ENCODE measurements at places on chromosomes 5 and 9.

- no peak for DNase-seq
Measured at GRCh38 chr5:174176511-174176910, 131.0 kb downstream of the NSG2 start.

DNA sequence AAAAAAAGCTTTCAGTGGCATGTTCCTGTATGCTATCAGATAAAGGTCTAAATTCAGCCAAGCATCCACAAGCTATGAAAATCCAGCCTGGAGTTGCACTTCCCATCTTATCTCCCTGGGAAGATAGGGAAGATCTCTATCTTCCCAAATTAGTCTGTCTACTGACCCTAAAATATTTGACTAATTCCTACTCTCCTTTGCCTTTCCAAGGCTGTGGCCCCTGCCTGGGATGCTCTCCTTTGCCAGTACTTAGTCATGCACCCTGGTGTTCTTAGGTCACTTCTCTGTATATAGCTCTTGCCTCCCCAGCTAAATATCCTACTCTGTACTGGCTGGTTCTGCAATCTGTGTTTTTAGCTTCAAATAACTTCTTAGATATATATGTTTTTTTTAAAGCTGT, 44.0 kb upstream of the PLPP1 start:
- DNase-seq: no peak

DNA sequence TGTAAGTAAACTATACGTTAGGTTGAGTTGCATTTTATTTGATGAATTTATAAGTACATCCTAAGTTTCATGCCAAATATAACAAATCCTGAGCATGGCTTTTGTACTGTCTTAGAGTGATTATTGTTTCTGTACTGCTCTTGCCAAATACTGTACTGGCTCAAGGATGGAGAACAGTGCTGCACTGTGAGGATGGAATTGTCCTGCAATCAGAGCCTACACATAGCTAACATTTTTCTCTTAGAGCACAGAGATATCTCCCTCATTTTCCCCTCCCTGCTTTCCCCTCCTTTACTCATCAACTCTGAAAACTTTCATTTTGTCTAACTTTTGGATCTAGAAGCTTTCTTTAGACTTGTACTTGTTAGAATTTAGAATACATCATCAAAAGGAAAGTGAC, 28.3 kb downstream of the LRRC70 start:
- DNase-seq: no peak

- no peak for DNase-seq
Measured at GRCh38 chr5:80234116-80234948, 21.5 kb downstream of the SERINC5 start.

GRCh38 chr9:111815285-111816070, 20.7 kb upstream of the SHOC1 start:
- no peak for DNase-seq

DNA sequence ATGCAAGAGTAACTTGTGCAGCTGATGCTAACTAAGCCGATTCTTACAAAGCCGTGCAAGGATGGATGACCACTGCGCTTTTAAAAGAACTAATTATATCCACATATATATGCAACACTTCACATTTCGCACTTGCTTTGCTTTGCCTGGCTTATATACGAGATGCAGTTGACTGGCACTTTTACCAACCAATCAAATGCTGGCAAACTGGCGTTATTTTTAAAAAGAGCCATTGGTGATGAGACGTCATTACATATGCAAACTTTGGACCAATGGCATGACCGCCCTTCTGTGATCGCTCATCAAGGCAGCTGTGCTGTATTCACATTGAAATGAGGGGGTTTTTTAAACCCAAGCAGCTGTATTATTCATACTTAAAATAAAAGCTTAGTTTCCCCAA, 1147.7 kb upstream of the WWC1 start:
- no peak for DNase-seq

GRCh38 chr9:74245866-74246497, 251.2 kb upstream of the RORB start:
- DNase-seq: no peak

DNA sequence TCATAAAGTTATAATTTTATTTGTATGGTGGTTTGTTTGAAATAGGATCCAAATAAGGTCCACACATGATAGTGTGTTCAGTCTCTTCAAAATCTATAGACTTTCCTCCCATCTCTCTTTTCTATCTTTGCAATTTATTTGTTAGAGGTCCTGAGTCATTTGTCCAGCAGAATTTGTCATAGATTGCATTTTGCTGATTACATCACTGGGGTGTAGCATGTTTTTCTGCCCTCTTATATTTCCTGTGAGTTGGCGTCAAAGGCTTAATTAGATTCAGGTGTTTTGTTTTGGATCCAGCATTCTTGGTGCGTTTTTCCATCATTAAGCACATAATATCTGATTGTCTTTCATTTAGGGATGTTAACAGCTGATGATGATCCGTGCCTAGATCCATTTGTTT, 15.0 kb downstream of the CYFIP2 start:
- DNase-seq: no peak

GRCh38 chr5:74272831-74273451, 367.6 kb downstream of the ENC1 start:
- DNase-seq: no peak

DNA sequence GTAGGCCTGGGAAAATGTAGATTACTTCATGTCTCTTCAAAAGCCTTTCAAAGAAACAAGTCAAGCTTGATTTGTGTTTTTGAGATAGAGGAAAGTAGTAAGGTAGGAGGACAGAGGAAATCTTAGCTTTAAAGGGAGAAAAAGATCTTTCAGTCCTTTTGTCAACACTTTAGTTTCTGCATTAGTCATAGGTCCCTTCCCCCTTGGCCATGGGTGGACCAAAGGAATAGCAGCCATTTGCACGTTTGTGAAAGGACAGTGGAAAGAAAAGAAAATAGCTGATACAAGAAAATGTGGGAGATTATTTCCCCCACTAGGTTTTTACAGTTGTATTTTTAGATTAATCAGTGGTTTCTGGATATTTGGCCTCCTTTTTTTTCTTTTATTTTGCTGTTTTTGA, 121.9 kb upstream of the GRHPR start:
- DNase-seq: no peak

DNA sequence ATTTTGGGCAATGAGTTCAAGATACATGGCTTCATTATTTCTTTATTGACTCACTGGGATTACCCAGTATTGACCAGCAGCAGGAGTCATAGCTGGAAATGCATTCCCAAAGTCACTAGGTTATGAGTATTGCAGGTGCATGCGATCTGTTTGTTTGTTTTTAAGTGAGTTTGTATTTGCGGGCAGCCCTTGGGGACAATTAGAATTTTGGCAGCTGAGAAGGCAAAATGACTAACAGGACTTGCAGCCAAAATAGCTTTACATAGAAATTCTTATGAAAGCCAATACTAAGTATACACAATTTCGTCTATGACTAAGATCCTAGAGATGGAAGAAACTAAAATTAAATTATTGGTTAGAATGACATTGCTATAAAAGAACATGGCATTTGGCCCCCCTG, 18.1 kb upstream of the RGMB start:
- DNase-seq: no peak

Measured in epithelial cell of proximal tubule (primary cell).